Stimulated activated naive CD4-positive, alpha-beta T cell treated with Interleukin-2 at 50 U/mL for 16 hours (primary cell): ENCODE measurements at places on chromosomes 3 and 15.

GRCh38 chr3:52248165-52248541, 2.6 kb downstream of the PPM1M start:
- no peak for DNase-seq

DNA sequence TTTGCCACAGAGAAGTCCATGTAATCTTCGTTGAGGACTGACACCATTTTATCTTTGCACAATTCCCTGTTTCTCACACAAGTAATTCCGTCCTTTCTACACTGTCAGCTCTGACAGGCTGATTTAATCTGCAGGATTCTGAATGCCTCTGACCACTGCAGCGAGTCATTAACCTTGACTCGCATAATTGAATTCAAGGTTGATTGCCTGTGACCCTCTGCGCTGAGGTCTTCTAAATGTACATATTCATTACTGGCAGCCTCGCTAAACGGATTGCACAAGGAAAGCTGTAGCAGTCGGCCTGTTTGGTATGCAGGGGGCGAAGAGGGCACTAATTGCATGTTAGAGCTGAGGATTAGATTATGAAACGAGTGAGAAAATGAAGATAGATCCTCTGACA, 147.8 kb downstream of the SHOX2 start:
- DNase-seq, result no peak

DNA sequence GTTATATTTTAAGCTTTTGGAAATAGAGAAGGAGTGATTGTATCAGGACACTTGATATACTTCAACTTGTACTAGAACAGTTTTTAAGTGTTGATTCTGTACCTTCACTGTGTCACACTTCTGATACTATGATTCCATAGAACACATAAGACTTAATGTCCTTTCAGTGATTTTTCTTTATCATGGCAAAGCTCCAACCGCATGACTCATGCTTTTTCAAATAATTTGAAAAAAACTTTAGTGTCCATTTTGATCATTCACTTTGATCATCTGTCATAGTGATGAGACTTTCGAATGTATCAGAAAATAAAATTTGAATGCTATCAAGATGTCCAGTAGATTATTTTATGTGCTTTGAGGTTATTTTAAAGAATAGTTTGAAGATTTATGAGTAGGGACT, 32.0 kb downstream of the AP4E1 start:
- DNase-seq, result no peak

GRCh38 chr15:81575436-81576123, 201.6 kb upstream of the TMC3 start:
- DNase-seq, result no peak

DNA sequence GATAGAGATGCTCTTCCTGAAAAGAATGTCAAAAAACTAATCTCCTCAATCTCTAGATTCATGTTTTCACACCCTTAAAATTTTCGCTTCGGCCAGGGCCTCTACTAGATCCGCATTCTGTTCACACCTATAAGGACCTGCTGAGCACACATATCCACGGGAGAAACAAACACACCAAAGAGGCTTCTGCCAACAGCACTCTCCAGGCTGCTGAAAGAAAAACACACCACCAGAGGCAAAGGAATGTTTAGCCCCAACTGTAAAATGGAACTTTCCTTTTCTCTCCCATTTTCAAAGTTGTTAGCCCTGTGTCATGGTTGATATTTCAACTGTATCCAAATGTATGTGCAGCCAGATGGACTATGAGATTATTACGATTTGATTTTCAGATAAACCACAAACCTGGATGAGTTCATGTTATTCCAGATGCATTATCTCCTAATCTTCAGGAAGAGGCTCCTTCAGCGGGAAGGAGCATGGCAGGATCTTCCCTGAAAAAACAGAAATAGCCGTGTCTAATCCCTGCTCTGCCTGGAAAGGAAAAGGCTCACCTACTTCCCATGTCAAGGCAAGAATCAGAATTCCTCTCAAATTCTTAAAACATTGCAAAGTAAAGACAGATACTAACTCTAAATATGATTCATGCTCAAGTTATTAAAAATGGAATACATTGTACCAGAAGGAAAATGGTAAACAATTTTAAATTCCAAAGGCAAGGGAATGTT, 442.7 kb upstream of the NR2F2 start:
- no peak for DNase-seq

DNA sequence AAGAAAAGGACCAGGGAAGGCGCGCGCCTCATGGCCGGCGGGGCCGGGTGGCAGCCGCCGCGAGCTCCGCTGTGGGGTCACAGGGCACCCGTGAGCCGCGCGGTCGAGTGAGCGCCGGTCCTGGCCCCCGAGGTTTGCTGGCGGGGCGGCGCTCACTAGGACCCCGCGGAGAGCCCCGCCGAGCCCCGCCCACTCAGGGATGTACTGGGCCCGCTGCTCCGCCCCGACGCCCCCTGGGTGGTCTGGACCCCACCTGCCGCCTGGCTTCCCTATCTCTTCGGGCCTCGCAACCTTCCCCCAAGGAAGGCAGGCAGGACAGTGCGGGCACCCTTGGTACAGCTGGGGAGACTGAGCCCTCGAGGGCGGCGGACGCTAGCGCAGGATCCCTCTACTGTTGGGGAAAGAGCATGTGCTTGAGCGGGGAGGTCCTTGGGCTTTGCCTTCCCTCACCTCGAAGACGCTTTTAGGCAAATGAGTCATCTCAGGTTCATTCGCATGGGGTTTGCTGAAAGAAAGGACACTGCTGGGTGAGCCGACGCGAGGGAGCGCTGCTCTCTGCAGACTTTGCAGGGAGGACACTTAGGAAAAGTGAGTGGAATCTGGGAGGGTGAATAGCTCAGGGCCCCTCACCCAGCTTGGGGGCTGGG, at the start of gene CHRNB4:
Gene CHRNB4 (minus strand): TSS at position 109 of the 647 bp plus-strand sequence. CDS start 77 bp downstream, at position 32.
- no peak for DNase-seq

GRCh38 chr3:20066850-20067617, 26.8 kb downstream of the KAT2B start:
- DNase-seq, result no peak
